ENCODE measurements at places on chromosomes 16 and 17.

DNA sequence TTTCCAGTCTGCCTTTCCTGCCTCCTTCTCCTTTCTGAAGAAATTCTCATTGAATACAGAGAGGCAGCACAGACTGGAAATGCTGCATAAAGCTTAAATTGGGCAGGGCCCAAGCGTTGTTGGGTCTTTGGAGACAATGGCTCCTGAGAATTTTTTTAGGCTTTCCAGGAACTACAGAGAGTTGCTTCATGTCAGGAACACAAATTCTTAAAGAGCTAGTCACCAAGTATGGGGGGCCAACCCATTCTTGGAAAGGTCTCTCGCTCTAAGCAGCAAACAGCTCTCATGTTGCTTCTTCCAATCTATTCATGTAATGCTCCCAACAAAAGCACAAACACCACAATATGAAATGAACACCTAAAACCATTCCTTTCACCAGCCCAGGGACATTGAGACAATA is 6.9 kb downstream of the HNF1B start:
- no peak for DNase-seq

- DNase-seq, result no peak
These were observed 20.4 kb downstream of the USP10 start for GRCh38 chr16:84720177-84720579.

- DNase-seq, result no peak
These were observed 21.4 kb upstream of the SPACA3 start for GRCh38 chr17:32970281-32970680.

- DNase-seq, result no peak
These were observed 50.6 kb upstream of the TANGO6 start for GRCh38 chr16:68792465-68793324.

DNA sequence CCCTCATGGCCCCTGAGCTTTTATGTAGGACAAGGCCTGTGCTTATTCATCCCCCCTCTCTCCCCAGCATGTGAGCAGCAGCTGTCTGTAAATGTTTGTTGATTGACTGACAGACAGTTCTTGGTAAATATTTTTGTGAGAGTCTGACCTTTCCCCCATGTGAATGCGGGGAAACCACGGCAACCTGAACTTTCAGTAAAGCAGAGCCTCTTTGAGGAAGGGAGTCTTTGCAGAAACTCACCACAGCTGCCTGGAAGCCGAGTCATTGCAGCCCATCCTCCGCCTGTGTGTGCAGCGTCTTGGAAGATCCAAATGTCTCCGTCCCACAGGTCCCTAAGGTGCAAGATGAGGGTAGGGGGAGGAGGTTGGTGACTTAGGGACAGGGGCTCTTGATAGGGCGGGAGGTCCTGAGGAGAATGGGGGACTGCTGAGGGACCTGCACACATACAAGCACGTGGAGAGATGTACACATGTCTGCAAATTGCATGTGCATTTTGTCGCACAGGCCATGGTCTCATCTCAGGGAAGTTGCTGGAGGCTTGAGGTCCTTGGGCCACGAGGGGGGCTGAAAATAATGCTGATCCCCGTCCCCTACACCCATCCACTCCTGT is 23.0 kb upstream of the IL21R start:
- no peak for DNase-seq

- DNase-seq, result no peak
These were observed 29.5 kb upstream of the RPH3AL start for GRCh38 chr17:381941-382643.

GRCh38 chr17:82839617-82840292 is at the start of gene ZNF750:
TSS of gene ZNF750 (minus strand) at chr17:82840022. CDS start at chr17:82832454, 7,568 bp downstream.
- DNase-seq, result no peak

GRCh38 chr17:7004398-7005253 is 7.8 kb upstream of the RNASEK start:
- no peak for DNase-seq

- no peak for DNase-seq
These were observed 7.0 kb downstream of the RNF227 start for GRCh38 chr17:7909089-7909488.

GRCh38 chr17:36532435-36532975 is 2.2 kb downstream of the MYO19 start:
- no peak for DNase-seq

DNA sequence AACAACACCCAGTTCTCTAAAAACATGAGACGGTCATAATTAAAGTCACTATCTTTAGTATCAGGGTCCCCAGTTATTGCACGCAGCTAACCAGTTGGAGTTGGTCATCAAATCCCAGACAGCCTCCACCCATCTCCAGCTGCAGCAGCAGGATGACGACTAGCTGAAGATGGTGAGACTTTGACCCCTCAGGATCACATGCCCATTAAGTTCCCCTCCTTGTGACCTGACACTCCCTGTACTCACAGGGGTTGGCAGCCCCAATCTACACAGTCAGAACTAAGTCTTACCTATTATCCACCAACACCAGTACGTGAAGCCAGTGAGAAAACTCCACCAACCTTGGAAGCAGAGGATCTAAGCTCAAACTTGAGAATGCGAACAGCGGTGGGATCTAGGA is 37.7 kb upstream of the IRX5 start:
- DNase-seq, result no peak

DNA sequence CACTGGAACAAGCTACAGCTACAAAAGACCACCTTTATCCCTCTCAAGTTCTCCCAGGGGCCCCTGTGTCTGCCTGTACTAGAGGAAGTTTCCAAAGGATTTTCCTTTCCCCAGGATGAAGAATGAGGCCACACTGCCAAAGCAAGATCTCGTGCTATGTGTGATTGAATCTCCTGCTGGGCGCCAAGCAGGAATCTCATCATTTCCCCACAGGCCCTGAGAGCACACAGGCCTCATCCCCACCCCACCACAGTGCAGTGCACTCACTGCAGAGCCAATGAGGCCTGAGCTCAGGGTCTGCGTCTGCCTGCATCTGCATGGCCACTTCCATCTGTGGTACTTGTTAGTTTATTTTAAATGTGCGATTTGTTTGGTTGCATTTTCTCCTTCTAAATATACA is 387.4 kb upstream of the ASIC2 start:
- no peak for DNase-seq
